ENCODE measurements at places on chromosomes 3 and 15. TPM values are rescaled to one million over a fixed set of nuclear protein-coding genes. Genes with fewer than 3 reads are reported as not detected.

ZNF774 gene
- total RNA-seq, result 4.3 TPM

DNA sequence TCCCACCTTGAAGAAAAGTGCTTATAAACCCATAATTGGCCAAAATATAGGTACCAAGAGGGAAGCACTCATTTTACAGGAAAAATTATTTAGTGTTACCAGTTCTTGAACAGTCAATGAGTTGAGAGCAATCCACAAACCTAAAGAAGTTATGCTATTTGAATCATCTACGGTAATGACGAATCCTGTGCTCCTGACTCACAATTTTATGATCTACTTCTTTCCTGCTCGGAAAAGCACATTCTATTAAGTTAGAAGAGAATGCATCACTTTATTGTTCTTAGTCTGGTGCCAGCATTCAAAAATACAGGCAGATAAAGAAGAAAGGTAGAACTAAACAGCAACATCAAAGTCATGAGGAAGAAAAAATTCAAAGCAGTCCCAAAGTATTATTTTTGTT lies 33.2 kb downstream of the CHRM5 start:
- H3K27ac ChIP-seq, result no peak overlapping the region
- no peaks in the 10 kb centered on the region for H3K36me3 ChIP-seq
- H3K4me3 ChIP-seq, result no peak overlapping the region

DNA sequence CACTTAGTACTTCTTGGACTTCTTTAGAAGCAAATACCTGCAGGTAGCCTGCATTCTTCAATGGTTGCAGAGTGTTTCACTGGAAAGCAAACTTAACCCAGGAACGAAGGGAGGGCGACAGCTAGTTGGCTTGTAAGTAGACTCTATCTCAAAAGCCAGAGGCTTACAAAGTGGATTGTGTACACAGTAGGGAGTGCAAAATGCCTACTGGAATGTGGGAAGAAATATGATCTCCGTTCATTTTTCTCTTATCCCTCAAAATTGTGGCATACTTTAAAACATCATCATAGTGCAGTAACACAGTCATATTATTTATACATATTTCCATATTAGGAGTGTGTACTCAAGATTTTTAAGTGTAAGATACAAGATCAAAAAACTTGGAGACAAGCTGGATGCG lies 155.7 kb downstream of the LIPC start:
- H3K4me1 ChIP-seq, result peaks cover 6% of the 10 kb centered on the region
- no peak overlapping the region for H3K27ac ChIP-seq
- no peaks in the 10 kb centered on the region for H3K27me3 ChIP-seq
- DNase-seq, result no peak
- no peak overlapping the region for H3K4me3 ChIP-seq
- no peaks in the 10 kb centered on the region for H3K36me3 ChIP-seq

ERICH6 gene
- total RNA-seq, result not detected

DNA sequence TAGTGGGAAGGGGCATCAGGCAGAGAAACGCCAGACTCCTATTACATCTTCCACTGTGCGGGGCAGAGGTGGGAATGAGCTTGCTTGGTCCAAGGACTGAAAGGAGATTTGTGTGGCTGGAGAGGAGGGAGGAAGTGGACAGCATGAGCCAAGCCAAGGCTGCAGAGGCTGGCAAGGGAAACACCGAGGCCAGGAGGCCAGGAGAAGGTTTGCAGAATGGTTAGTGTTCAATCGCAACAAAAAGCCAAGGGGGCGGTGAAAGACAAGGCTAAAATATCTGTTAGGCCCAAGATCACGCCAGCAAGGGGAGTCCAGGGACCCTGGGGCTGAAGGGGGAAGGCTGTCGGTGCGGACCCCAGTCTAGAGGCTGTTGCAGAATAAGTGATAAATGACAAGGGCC lies 75.8 kb downstream of the CPN2 start:
- H3K36me3 ChIP-seq, result no peaks in the 10 kb centered on the region
- no peaks in the 10 kb centered on the region for H3K4me1 ChIP-seq
- no peak overlapping the region for H3K27ac ChIP-seq
- no peaks in the 10 kb centered on the region for H3K27me3 ChIP-seq
- no peak overlapping the region for H3K4me3 ChIP-seq
- DNase-seq, result peak; percentile 59

DNA sequence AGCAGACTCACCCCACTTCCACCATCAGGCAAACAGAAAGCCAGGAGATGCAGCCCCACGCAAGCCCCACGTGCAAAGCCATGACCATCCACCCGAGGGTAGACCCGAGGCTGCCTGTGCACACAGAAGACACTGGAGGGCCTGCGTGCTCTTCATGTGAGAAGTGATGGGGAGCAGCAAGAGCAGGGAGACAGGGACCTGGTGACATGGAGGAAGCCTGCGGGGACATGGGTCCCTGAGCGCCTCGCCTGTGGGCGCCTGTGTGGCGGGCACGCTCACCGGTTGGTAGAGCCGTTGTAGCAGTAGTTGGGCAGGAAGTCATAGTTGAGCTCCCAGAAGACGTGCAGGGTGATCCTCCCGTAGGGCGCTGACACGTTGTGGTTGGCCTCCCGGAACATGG lies 65.0 kb downstream of the NIPA2 start:
- H3K4me1 ChIP-seq, result no peaks in the 10 kb centered on the region
- DNase-seq, result no peak
- no peaks in the 10 kb centered on the region for H3K27me3 ChIP-seq
- peaks cover 62% of the 10 kb centered on the region for H3K36me3 ChIP-seq

DNA sequence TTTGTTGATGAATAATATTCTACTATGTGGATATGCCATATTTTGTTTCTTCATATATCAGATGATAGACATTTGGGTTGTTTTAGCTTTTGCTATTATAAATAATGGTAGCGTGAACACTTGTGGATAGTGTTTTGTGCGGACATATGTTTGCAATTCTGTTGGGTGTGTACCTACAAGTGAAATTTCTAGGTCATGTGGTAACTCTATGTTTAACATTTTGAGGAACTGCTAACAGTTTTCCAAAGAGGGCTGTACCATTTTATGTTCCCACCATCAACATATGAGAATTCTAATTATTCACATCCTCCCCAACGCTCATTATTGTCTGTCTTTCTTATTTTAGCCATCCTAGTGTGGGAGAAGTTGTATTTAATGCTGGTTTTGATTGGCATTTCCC lies 303.8 kb downstream of the ERC2 start:
- H3K4me3 ChIP-seq, result no peak overlapping the region
- no peak for DNase-seq
- no peaks in the 10 kb centered on the region for H3K27me3 ChIP-seq
- H3K36me3 ChIP-seq, result no peaks in the 10 kb centered on the region

GRCh38 chr3:158159714-158160113 lies 49.8 kb downstream of the RSRC1 start:
- no peak overlapping the region for H3K27ac ChIP-seq
- no peak overlapping the region for H3K4me3 ChIP-seq
- H3K4me1 ChIP-seq, result no peaks in the 10 kb centered on the region
- H3K27me3 ChIP-seq, result no peaks in the 10 kb centered on the region
- DNase-seq, result no peak

DNAH12 gene
- 0.08 TPM for total RNA-seq

DNA sequence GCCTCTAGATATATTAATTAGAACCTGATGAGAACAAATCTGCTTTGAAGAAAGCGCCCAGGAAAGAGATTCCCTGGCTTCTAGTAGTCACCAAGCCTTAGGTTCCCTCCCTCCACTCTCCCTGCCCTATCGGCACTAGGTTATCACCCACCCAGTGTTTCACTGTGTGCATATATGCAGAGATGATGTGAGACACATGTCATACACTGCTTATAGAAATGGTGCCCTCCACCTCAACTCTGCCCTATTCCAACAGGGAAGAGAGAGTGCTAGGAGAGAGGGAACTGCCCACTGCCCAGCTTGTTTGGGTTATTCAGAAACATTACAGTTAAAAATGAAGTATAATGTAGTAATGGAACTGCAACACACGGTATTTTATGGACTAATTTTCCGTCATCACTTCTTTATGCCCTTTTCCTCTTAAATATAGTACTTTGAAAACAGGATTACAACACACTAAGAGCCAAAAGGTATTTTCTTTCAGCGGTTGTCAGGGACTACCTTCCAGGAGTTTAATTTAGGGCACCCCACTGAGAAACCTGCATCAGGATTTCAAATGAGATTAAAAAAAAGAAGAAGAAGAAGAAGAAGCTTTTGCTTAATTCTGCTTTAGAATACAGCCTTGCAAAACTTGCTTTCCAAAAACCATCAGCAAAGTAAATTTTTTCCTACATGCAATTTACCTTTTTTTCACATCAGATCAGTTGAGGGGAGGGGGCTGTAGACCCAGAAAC lies 55.3 kb downstream of the MEIS2 start:
- no peaks in the 10 kb centered on the region for H3K36me3 ChIP-seq
- no peak overlapping the region for H3K4me3 ChIP-seq
- peaks cover 20% of the 10 kb centered on the region for H3K4me1 ChIP-seq
- H3K27me3 ChIP-seq, result no peaks in the 10 kb centered on the region

GRCh38 chr15:39931615-39932014 lies 2.3 kb upstream of the EIF2AK4 start:
- no peaks in the 10 kb centered on the region for H3K4me1 ChIP-seq
- H3K4me3 ChIP-seq, result no peak overlapping the region
- H3K27ac ChIP-seq, result no peak overlapping the region
- no peak for DNase-seq
- H3K27me3 ChIP-seq, result no peaks in the 10 kb centered on the region
- H3K36me3 ChIP-seq, result no peaks in the 10 kb centered on the region

DNA sequence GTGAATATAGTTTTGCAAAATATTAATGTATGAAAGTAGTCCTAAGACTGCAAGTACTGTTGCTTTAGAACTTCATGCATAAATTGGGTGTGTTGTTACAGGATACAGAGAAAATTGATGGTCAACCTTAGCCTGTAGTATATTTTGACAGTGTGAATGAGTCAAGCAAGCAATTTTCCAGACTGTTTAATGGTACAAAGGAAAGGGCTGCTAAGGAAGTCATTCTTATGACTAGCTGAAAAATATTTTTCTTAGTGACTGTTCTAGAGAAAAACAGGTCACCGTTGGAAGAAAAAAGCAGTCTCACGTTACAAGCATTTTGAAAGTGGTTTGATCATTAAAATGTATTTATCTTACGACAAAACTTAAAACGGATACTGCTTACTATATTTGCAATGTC lies 49.2 kb downstream of the MBNL1 start:
- DNase-seq, result no peak
- H3K4me1 ChIP-seq, result no peaks in the 10 kb centered on the region
- no peaks in the 10 kb centered on the region for H3K27me3 ChIP-seq
- H3K4me3 ChIP-seq, result no peak overlapping the region
- peak overlapping the region; percentile 68 for H3K27ac ChIP-seq

PLCH1 gene
- 1.5 TPM for total RNA-seq

DNA sequence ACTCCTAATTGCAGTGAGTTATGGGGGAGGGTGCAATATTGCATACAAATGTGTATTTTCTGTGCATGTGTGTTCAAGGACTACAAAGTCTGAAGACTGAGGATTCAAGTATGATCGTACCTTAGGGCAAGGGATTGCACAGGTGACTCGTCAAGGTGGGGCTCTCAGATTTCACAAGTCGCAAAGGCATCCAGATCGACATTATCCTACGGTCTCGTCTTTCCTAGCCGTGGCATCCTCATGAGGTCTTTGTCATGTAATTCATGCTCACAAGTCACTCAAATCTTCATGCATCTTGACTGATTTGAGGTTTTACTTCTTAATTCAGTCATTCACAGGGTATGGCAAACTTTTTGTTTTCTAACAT lies 191.4 kb upstream of the HES1 start:
- no peaks in the 10 kb centered on the region for H3K36me3 ChIP-seq
- H3K27me3 ChIP-seq, result no peaks in the 10 kb centered on the region
- H3K4me3 ChIP-seq, result no peak overlapping the region
- no peaks in the 10 kb centered on the region for H3K4me1 ChIP-seq
- H3K27ac ChIP-seq, result no peak overlapping the region

DNA sequence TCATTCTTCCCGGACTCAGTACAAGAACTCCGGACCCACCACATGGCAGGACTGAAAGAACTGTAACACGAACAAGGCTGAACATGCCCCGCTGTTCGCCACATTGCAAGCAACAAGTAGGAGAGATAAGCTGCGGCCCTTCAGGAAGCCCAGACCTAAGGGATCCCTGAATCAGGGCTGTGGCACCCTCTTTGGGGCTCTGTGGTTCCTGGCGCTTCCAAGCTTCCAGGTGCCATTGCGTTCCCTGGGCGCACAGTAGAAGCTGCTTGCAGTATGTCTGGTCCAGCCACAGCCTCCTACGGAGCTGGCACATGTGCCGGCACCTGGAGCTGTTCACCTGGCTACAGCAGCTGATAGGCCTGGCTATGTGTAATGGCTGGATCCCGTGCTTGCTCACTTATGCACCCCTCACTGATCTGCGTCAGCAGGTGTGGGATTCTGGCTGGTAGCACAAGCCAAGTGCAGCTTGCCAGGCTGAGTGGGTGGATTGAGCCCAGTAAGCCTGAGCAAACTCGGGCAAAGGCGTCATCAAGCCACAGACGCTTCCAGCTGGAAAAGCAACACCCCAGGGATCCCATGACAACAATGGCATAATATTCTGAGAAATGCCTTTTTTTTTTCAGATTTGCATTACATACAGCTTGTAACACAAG lies 748.6 kb upstream of the GBE1 start:
- H3K4me3 ChIP-seq, result no peak overlapping the region
- no peaks in the 10 kb centered on the region for H3K36me3 ChIP-seq
- no peaks in the 10 kb centered on the region for H3K4me1 ChIP-seq

- no peak overlapping the region for H3K27ac ChIP-seq
- no peaks in the 10 kb centered on the region for H3K36me3 ChIP-seq
- no peak overlapping the region for H3K4me3 ChIP-seq
- no peaks in the 10 kb centered on the region for H3K4me1 ChIP-seq
- no peaks in the 10 kb centered on the region for H3K27me3 ChIP-seq
Observed at GRCh38 chr3:44111482-44111881, 130.2 kb upstream of the TOPAZ1 start.

PTX3 gene
- 0.59 TPM for total RNA-seq

DNA sequence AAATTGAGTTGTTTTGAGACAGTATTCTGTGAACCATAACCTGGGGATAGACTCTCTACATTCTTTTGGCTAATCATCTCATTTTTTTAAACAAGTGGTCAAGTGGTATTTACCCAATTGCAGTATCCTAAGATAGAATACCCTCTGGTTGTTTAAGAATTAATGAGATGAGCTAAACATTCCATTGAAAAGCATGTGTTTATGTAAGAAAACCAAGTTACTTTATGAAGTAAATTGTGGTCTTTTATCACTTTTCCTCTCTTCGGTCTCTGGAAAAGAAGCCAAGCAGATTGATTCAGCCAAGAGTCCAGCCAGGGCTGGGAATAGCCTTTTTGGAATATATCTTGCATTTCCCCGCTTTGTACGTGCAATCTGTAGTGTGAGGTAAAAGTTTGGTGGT lies 185.7 kb upstream of the TOPAZ1 start:
- H3K36me3 ChIP-seq, result no peaks in the 10 kb centered on the region
- no peaks in the 10 kb centered on the region for H3K27me3 ChIP-seq
- no peak for DNase-seq
- no peak overlapping the region for H3K4me3 ChIP-seq
- no peaks in the 10 kb centered on the region for H3K4me1 ChIP-seq

- H3K4me3 ChIP-seq, result no peak overlapping the region
- DNase-seq, result no peak
Observed at GRCh38 chr15:68208136-68208535, 3.0 kb upstream of the CALML4 start.

- no peak overlapping the region for H3K4me3 ChIP-seq
- H3K36me3 ChIP-seq, result peaks cover 81% of the 10 kb centered on the region
- peak overlapping the region; percentile 62 for H3K27ac ChIP-seq
- no peaks in the 10 kb centered on the region for H3K27me3 ChIP-seq
- DNase-seq, result no peak
Observed at GRCh38 chr3:45948311-45948781, 5.1 kb downstream of the CXCR6 start.

Measured in right atrium auricular region (tissue), 2 donors.